ENCODE measurements at places on chromosomes 1 and 21.

- DNase-seq = no peak
Observed at GRCh38 chr21:33561373-33561772, 18.5 kb downstream of the SON start.

GRCh38 chr1:41740630-41741239, 178.0 kb downstream of the HIVEP3 start:
- no peak for DNase-seq

DNA sequence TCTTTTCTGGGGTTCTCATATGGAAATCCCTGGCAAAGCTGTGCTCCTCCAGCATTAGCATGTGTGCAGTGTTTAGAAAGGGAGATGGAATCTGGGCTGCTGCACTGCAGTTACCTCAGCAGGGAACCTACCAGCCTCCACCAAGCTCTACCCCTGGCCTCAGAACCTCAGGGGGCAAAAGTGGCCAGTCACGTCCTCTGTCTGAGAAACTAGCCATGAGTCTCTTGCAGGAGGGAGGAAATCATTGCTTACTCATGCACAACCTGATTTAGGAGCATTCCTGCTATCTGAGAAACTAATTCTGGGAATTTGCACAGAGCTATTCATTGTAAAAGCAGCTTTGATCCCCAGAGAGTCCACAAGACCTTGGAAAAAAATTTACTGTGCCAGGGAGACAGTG, 80.6 kb upstream of the IPO9 start:
- no peak for DNase-seq

DNA sequence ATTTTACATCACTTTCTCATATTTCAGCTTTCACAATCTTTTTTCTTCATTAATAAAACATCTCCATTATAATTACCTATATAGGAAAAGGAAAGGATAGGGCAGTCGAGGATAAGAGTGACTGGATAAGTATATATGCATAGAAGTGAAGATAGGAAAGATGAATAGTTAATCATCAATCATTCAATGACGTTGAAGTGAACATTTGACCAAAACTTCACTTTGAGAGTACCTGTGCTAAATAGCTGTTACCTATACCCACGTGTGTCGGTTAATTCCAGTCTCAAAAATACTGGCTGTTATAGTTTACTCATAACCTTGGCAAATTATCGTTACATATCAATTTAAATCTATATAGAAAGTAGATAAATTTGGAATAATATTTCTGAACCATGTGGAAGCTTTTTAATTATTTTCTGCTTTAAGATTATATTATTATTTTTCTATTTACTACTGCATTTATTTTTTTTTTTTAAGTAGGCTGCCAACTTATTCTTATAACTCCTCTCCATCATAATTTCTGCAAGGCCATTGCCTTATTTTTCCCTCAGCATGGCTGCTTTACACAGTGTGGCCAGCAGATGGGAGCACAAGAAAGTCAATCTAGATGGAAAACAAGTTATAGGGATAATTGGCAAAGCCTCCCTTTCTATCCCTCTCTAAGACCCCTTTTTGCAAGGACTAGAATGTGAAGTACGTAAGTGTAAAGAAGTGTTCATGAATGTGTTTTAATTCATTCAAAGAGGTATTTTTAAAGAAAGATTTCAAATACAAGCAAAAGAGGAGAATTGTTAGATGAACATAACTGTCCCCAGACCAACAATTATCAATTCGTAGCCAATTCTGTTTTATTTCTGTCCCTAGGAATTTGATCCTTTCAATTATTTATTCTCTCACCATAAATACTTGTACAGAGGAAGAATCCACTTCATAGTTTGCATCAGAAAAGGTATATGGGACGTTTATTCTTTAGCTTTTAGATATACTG, 290.4 kb downstream of the KCNT2 start:
- no peak for DNase-seq

DNA sequence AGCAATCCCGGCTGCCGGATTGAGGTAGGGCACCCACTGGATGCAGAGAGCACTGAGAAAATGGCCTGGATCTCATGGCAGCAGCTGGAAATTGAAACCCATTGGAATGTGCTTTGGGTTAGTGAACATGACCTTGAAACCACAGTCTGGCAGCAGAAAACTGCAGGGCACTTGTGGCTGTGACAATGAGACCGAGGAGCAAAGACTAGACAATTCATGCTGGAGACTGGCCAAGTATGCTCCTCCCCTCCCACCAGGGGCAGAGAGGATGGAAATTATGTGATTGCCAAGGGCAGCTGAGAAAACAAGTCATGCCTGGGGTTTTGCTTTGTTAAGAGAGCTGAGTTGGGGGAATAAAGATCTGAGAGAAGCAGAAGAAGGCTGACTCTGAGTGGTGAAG, 60.7 kb downstream of the ZNF697 start:
- DNase-seq = no peak

DNA sequence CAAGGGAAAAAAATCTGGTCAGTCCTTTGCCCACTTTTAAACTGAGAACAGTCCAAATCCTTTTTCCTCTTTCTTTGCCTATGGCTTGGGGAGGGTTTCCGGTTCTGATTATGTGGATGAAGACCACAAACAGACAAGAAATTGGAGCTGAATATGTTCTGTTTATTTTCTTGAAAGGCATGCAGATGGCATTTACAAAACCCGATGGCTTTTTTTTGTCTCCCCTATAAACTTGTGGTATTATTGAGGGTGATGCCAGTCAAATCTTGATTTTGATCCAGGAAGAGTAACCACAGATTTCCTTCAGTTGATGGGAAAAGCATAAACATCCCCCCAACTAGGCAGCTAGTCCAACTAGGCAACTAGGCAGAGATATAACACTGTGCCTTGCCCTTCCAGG, 38.9 kb downstream of the PLPP3 start:
- no peak for DNase-seq

DNA sequence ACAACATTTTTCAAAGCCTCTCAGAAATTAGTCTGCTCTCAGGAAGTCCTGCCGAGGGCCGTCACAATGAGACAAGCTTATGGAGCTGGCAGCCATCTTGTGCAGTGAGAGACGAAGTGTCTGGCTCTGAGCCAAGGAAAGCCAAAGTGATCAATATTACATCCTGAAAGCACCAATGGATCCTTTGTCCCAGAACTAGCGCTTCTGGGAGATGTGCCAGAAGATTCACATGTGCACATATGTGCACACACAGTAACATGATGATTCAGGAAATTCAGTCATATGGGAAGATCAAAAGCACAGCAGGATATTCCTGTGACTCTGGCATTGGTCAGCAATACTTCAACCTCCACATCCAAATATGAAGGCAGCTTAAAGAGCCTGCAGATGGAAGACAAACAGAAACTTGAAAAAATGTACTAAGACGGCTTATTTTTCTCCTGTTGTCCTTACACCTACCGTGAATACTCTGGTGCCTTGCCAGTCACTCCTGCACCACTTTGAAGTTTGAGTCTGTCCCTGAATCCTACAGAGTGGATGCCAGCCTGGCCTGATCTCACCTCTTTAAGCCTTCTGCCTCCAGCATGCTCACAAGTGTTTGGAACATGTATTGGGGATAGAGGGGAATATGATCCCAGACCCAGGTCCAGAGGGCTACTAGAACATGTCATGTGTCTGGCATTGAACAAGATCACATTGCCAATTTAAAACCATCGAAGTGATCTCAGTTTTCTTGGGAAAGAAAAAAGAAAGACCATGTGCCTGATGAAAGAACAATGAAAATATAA, 44.5 kb upstream of the PRRX1 start:
- DNase-seq = no peak

- no peak for DNase-seq
Observed at GRCh38 chr21:39915881-39916280, 48.6 kb downstream of the PCP4 start.

- DNase-seq = no peak
Observed at GRCh38 chr1:56074007-56074651, 505.2 kb downstream of the PLPP3 start.

DNA sequence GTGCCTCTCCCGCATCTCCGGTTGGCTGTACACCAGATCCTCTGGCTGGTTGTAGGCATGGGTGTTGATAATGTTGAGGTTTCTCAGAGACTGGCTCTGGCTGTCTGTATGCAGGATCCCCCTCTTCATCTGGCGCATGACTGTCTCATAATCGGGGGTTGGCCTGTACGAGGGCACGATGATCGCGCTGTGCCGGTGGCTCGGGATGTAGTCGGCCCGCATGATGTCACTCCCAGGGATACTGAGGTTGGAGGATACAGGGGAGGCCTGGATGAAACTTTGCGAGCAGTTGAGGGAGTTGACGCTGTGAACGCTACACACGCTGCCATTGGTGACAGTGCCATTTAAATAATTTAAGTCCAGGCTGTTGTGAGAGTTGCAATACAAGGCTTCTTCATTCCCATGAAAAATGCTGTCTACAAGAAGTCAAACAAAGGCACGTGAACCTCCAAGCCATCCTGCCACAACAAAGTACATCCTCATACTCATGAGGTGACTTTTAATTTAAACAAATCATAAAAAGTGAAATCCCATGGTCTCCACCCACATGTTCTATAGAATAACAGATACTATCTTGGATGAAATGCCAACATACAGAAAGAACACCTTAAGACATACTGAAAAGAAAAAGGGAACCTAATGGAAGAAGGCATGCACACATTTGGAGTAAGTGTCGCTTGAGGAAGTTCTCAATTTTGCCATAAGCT, 103.6 kb downstream of the SMYD2 start:
- DNase-seq = no peak

DNA sequence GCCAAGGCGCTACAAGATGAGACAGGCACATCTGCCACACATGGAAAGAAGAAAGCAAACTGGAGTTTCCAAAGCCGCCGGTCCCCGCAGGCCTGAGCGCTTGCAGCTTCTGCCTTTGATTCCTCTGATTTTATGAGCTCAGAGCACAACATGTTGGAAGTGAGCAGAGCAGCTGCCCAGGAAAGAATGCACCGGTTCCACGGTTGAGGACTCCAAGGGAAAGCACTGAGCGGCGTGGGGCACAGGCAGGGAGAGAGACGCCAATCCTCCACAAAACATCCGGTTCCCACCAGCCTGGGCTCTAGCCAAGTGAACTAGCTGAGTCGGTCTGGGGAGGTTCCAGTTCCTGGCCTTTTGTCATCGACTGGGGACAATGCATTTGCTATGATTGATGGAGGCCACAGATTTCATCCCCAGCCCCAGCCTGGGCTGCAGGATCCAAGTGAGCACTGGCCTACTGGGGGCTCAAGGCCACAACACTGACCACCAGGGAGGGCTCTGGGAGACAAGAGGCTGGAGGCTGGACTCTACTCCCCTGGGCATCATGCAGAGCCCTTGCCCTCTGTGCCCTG, 253.1 kb upstream of the IRF2BP2 start:
- no peak for DNase-seq

DNA sequence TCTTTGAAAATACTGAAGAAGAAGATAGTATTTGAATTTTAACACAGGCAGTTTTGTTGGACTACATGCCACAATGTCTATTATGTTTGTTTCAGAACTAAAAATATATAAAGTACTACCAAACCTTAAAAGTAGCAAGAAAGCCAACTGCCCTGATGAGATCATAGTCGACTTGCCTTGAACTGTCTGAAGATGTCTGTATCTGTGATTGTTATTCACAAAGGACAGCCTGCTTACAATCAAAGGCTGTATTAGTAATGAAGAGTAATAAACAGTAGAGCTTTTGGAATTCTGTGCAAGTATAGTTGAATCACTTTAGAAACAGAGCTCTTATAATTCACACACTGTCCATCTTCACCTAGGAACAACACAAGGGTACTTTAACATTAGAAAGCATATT, 228.3 kb downstream of the NCAM2 start:
- DNase-seq = no peak

- no peak for DNase-seq
Observed at GRCh38 chr1:222644636-222644980, 26.7 kb downstream of the MIA3 start.

DNA sequence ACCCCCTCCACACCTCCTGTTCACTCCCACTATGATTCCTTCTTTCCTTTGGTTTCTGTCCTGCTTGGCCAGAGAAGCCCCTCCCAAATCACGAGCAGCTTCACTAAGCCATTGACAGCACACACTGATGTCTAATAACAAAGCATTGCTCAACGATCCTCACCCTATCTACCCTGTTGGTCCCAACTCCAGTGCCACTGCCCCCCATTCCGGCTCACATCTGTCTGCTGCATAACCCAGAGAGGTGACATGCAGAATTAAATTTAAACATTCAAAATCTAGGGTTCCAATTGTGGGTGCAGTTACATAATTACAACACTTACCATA, 236.9 kb downstream of the TTLL7 start:
- no peak for DNase-seq

- DNase-seq = no peak
Observed at GRCh38 chr1:41810446-41810845, 108.3 kb downstream of the HIVEP3 start.

DNA sequence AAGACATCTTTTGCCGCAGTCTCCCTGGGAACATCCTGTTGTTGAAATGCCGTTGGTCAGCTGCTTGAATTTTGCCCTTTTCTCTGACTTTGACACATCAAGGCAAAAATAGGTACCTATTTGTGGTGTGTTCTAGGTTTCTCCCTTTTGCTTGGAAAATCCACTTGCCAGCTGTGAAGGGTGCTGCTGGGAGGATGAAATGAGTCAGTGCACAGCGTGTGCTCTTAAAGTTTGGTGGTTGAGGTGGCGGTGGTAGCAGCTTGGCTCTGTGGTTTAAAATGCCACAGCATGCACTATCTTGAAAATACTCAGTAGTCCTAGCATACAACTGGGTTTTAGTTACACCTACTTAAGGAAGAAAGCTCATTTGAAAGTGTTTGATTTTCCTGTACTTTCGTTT, 183.8 kb downstream of the DHRS3 start:
- peak; percentile 39 for DNase-seq

- DNase-seq = no peak
Observed at GRCh38 chr1:36199934-36200741, 24.1 kb upstream of the THRAP3 start.

- no peak for DNase-seq
Observed at GRCh38 chr1:87796471-87796901, 467.8 kb downstream of the LMO4 start.

DNA sequence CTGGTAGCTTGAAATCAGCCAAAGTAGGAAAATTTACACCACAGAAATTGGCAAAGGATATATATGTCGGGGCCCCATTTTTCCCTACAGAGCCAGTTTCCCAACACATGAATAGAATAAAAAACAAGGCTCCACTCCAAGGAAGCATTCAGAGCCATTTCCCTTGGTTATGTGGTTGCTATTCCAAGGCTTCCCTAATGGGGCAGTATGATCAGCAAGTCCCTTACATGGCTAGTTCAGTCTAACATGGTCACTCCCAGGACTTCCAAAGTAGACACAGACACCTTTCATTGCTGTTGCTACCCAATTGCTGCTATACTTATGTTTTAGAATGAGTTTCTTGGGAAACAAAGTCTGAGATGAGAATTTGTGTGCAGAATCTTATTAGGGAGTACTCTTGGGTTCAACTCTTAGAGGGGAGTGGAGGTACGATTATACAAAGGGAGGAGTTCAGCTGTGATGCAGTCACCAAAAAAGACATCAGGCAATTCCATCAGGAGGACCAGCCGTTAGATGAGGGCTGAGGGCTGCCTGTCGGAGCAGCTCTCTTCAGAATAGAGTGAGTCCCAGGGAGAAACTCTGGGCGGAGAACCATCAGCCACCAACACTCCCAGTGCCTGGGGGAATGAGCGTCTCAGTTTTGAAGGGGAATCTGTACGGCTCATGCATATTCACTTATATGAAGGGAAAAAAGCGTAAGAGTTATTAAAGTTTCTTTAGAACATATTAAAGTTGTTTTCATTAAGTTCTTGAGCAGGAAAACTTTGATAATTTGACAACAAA, 92.9 kb downstream of the C21orf91 start:
- no peak for DNase-seq

GRCh38 chr1:62800825-62801306, 16.9 kb downstream of the ATG4C start:
- DNase-seq = no peak

GRCh38 chr1:11568687-11569086, 85.5 kb downstream of the FBXO2 start:
- no peak for DNase-seq
